ENCODE measurements at places on chromosomes 1 and 21.

GRCh38 chr1:34697818-34698217 is 57.0 kb upstream of the GJB5 start:
- DNase-seq = no peak

GRCh38 chr21:39874759-39875158 is 7.5 kb downstream of the PCP4 start:
- DNase-seq = no peak

GRCh38 chr21:21096956-21097355 is 98.7 kb downstream of the NCAM2 start:
- DNase-seq = no peak

GRCh38 chr1:117366177-117367045 is 838 bp upstream of the MAN1A2 start:
- peak; percentile 70 for DNase-seq

DNA sequence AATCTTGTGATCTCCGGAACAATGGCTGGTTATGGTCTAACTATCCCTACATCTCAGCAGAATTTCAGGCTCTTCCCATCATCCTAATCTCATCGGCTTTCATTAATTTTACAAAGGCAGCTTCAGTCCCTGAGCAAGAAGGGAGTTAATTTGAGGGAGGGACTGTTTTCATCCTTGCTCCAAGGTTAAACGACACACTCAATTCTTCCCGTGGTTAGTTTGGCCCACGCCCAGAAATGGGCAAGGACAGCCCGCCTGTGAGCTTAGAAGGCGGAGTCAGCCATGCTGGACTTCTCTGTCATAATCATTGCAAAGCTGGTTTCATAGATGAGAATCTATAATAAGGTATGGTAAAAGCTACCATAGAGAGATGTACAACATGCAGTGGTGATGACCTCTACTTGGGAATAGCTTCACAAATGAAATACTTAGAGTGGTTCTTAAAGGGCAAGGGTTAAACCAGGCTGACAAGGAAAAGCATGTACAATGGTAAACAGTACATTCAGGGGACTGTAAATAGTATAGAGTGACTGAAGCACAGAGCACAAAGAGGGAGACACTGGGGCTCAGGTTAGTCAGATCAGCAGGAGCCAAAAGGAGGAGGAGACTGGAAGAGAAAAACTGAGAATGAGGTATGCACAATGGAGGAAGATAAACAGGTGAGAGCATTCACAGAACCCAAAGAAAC is 108.8 kb downstream of the SMYD3 start:
- DNase-seq = no peak

DNA sequence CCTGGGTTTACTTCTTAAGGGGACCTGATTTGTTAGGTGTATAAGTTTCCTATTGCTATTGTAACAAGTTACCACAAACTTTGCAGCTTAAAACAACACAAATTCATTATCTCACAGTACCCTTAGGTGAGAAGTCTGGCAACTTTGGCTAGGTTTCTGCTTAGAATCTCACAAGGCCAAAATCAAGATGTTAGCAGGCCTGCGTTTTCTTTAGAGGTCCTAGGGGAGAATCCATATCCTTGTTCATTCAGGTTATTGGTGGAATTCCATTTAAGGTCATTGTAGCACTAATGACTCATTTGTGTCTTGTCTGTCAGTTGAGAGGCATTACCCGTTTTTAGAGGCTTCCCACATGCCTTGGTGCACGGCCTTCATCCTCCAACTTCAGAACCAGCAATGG is 8.2 kb upstream of the SH2D1B start:
- no peak for DNase-seq

GRCh38 chr1:54163573-54163972 is 10.8 kb upstream of the CDCP2 start:
- no peak for DNase-seq

DNA sequence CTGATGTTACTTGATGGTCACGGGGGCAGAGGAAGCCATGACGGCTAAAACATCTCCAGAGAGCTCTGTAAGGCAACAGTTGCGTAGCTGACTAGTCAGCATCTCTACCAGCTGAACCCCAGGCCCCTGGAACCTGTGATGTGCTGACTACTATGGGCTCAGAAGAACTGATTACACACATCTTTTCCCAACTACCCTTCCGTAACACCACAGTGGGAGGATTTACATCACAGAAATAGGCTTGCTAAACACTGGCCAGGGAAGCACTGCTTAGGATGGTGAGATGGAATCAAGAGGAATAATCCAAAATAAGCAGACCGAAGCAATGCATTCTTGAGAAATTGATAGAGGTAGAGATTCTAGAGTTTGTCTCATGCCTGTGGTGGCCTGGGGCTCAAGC is 122.5 kb downstream of the SMYD2 start:
- no peak for DNase-seq

Data from GM12892 (cell line).